ENCODE measurements at places on chromosomes 2 and 18.

DNA sequence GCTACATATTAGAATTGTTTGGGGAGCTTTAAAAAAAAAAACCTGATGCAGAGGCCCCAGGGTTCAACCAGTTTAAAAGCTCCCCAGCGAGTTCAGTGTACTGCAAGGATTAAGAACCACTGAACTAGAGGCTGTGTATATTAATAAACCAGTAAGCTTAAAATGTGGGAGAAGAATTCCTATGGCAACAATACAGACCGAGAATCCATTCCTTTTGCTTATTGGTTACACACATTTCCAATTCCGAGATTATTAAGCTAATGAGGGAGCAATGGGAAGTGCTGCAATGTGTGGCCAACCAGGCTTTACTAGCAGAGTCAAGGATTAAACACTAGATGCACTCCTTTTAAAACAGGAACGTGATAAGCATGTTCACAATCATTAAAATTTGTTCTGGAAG is 204.4 kb downstream of the TDRD15 start:
- DNase-seq, result no peak

GRCh38 chr18:68713131-68713530 is 1.8 kb downstream of the TMX3 start:
- DNase-seq, result no peak

- DNase-seq, result no peak
Observed at GRCh38 chr2:225999692-226000091, 600.2 kb downstream of the NYAP2 start.

DNA sequence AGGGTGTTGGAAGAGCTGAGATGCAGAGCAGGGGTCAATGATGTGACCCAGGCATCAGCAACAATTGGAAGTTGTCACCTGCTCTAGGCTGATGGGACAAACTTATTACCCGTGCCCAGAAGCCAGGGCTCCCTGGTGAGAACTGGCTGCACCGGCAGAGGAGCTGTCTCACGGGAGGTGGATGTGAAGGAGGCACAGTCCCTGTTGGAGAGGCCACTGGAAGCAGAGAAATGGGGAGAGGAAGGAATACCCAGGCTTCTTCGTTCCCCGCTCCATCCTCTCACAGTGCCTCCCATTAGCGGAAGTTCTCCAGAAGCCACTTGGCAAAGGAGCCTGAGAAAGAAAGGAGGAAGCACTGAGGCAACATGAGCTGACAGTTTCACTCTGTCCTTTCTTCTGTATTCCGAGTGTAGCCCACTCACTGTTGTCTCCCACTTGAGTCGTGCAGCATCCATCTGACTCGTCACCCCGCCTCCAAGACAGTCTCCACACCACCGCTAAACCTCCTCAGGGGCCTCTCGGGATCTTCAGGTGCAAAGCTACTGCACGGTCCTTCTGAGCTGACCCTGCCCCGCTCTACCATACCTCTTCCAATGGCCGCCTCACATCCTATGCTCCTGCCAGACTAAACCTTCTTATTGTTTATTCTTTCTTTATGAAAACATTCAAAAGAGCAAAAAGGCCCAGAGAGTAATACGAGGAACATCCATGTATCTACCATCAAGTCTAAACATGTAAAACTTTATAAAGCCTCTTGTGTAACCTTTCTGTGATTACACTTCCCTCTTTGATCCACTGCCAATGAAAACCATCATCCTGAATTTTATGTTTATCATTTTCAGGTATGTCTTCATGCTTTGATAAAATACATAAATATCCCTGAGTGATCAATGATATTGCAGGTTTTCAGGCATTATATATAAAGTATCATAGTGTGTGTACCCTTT is 19.1 kb upstream of the AFTPH start:
- DNase-seq, result no peak

- no peak for DNase-seq
Observed at GRCh38 chr2:184543832-184544231, 54.5 kb upstream of the ZNF804A start.

DNA sequence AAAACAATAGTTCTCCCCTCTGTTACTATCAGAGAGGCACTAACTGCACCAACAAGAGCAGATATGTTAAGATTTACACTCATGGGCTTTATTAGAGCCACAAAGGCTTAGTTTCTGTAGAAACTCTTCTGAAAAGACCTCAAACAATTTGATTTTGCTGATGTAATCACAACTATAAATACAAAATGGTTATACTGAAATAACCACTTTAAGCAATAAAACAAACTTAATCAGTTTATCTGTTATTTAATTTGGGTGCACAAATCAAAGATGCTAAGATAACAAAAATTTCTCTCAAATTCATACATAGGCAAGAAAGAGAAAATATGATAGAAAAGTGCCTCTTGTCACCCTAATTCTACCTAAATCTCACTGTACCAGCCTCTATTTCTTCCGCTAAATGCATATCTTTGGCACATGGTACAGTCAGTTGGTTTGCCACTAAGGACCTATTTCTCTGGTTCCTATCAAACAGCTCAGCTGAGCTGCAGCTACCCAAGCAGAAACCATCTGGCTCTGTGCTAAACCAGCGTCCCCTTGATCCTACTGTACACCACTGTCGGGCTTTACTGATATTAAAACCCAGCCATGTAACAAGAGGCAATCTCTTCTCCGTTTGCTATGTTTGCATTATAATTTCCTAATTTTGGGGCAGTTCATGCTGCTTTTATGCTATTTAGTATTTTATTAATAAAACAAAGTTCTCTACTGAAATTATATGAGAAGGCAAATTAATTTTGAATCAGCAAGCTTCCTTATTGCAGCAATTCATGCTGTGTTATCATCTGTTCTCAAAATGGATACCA is 60.1 kb downstream of the CWC22 start:
- DNase-seq, result no peak

GRCh38 chr2:28094739-28095138 is 204.2 kb downstream of the BABAM2 start:
- no peak for DNase-seq

DNA sequence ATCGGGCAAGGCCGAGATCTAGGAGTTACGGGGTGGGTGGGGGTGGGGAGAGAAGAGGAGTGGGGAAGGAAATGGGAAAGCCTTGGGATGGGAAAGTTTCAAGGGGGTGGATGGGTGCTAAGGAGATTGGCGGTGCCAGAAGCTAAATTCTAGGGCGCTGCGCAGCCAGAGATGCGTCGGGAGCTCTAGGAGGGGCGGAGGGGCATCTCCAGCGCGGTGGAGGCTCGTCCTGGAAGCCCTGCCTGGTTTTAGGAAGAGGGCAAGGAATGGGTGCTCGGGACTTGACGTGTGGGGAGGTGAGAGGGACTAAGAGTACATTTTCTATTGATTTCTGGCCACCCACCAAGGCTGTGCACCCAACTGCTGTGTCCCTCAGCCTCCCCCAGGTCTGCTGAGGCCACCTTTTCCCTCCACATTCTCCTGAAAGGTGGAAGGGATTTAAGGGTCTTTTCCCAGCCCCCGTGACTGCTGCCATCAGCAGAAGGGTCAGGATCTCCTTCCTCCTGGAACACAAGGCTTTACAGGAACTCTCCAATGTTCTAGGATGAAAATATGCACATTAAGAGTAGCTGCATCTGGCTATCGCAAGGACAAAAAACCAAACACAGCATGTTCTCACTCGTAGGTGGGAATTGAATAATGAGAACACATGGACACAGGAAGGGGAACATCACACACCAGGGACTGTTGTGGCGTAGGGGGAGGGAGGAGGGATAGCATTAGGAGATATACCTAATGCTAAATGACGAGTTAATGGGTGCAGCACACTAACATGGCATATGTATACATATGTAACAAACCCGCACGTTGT is 1.4 kb downstream of the C2orf72 start:
- DNase-seq, result no peak
